ENCODE measurements at places on chromosomes 5 and 9. TPM values are rescaled to one million over a fixed set of nuclear protein-coding genes. Genes with fewer than 3 reads are reported as not detected.

The TOR1A gene
- 47.2 TPM for total RNA-seq

The FOXD4L3 gene
- not detected for total RNA-seq

The PCDHGA9 gene
- total RNA-seq, result not detected

The TCF7 gene
- total RNA-seq, result 283 TPM

The AJM1 gene
- total RNA-seq, result 6.6 TPM

The EIF4E1B gene
- not detected for total RNA-seq

The PCDHB10 gene
- not detected for total RNA-seq

The PCDHB14 gene
- 0.06 TPM for total RNA-seq

The ROR2 gene
- 0.14 TPM for total RNA-seq

The SOWAHA gene
- total RNA-seq, result not detected

The FAM221B gene
- total RNA-seq, result not detected

The DNAH5 gene
- not detected for total RNA-seq

The DBH gene
- total RNA-seq, result not detected

The SLC6A18 gene
- total RNA-seq, result not detected

The DIPK1B gene
- total RNA-seq, result not detected

The PCDHA1 gene
- total RNA-seq, result not detected

The AQP7 gene
- not detected for total RNA-seq

The PCDHA8 gene
- total RNA-seq, result not detected

The NFIB gene
- total RNA-seq, result not detected

The SMIM32 gene
- not detected for total RNA-seq

The LARP1 gene
- total RNA-seq, result 165 TPM

Data from activated naive CD8-positive, alpha-beta T cell treated with anti-CD3 and anti-CD28 coated beads, Interleukin-2, amount 10 ng/mL, durations not matched to agents 7 days and 5 days (primary cell).